ENCODE measurements at places on chromosomes 3 and 15.

- DNase-seq = peak; percentile 31
Observed at GRCh38 chr15:42604894-42605744, 29.7 kb downstream of the STARD9 start.

DNA sequence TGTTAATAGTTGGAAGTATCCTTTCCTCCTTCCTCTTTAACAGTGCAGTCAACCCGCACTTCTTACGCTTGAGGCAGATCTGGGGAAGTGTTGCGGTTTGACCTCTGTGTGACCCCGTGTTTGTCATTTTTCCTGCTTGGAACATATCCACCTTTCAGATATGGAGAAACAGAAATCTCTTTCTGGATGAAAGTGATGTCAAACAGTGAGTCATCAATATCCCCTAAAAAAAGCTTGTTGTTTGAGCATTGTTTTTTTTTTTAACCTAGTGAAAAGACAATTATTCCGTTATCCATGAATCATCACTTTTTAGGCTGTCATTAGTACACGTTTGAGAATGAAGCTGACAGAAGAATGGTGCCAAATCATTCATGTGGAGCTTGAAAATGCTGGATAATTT, 293.7 kb downstream of the ARPP21 start:
- no peak for DNase-seq

- DNase-seq = no peak
Observed at GRCh38 chr3:168024537-168024941, 71.2 kb downstream of the GOLIM4 start.

DNA sequence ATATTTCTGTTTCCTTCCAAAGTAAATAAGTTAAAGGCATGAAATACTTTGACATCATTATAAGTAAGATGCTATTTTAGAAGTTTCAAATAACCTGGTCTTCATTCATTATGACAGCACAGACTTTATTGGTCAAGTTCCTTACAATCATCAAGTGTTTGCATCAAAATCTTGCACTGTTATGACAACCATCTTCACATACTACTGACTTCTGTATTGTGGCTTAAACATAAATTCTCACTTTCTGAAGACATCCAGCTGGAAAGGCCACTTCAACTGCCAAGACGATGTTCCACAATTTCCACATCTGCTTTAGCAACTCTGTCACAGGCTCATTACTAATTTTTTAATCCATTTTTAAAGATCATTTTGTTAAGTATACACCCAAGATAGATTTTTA, 408.0 kb downstream of the MECOM start:
- DNase-seq = no peak

- no peak for DNase-seq
Observed at GRCh38 chr3:148600440-148600839, 97.3 kb upstream of the AGTR1 start.

- DNase-seq = no peak
Observed at GRCh38 chr15:38074029-38074428, 139.6 kb downstream of the TMCO5A start.

DNA sequence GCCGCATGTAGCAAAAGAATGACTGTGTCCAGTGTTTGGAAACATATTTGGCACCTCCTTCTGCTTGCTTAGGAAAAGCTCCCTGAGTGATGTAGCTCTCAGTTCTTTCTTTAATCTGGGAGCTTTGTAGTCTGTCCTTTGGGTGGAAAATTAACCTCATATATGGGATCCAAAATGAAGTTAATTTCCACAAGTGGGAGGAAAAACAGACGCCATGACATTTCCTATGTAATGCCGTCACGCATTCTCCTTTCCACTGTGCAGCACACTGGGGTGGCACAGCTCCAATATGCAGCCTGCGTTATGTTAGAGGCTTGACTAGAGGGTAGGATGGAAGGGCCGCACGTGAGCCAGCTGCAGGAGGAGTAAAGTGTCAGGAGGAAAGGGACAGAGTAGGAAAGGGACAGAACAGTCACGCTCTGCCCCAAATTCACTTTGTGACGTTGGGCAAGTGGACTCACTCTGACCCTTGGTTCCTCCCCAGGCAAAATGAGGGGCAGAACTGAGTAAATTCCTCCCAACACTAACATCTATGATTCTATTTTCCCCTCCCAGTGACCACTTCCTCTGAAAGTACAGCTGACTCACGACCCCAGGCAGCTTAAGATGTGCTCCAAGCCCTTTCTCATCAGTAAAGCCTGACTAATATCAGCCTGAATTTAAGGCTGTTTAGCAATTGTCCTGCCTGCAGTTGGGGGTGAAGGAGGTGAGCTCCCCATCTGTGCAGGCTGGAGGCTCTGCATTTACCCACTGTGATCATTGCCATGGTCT, 176.5 kb upstream of the PFN2 start:
- peak; percentile 17 for DNase-seq

- DNase-seq = no peak
Observed at GRCh38 chr15:66909381-66909890, 156.0 kb upstream of the SMAD3 start.

DNA sequence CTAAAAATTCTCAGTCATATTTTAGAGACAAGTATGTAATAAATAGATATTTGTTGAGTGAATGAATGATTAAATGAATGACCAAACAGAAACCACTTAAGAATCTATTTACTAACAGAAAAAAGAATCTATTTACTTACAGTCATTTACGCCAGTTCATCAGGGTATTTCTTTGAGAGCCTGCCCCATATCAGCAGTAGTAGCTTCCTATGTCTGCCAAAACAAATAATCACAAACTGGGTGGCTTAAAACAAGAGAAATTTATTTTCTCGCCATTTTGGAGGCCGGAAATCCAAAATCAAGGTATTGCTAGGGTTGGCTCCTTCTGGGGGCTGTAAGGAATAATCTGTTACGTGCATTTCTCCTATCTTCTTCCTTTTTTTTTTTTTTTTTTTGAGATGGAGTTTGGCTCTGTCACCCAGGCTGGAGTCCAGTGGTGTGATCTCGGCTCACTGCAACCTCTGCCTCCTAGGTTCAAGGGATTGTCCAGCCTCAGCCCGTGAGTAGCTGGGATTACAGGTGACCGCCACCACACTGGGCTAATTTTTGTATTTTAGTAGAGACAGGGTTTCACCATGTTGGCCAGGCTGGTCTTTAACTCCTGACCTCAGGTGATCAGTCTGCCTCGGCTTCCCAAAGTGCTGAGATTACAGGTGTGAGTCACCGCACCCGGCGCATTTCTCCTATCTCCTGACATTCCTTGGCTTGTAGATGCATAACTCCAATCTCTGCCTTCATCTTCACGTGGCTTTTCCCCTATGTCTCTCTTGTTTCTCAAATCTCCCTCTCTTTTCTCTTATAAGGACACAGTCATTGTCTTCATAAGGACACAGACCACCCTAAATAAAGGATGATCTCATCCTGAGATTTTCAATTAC, 65.2 kb upstream of the SPPL2A start:
- DNase-seq = no peak

DNA sequence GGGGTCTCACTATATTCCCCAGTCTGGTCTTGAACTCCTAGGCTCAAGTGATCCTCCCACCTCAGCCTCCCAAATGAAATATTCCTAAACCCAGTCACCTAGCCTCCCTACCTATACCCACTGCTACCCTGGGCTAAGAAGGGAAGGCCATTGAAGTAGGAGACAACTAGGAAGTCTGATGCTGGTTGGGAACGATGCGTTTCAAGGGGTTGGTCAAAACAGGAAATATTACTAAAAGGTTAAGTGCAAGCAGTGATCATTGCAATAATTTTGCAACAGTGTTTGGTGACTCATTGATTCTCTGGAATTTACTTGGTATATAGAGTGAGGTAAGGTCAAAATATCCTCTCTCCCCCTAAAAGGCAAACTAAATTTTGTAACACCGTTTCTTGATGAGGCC, 4.6 kb upstream of the UQCRC1 start:
- no peak for DNase-seq

- DNase-seq = peak; percentile 45
Observed at GRCh38 chr3:23865595-23866396, 51.0 kb downstream of the NKIRAS1 start.

GRCh38 chr15:63236272-63236671, 41.1 kb upstream of the APH1B start:
- no peak for DNase-seq

- no peak for DNase-seq
Observed at GRCh38 chr3:184595726-184596125, 34.1 kb downstream of the EPHB3 start.

- no peak for DNase-seq
Observed at GRCh38 chr3:157752554-157752953, 249.3 kb upstream of the VEPH1 start.

GRCh38 chr15:101820781-101821180, 8.8 kb downstream of the OR4F15 start:
- no peak for DNase-seq

DNA sequence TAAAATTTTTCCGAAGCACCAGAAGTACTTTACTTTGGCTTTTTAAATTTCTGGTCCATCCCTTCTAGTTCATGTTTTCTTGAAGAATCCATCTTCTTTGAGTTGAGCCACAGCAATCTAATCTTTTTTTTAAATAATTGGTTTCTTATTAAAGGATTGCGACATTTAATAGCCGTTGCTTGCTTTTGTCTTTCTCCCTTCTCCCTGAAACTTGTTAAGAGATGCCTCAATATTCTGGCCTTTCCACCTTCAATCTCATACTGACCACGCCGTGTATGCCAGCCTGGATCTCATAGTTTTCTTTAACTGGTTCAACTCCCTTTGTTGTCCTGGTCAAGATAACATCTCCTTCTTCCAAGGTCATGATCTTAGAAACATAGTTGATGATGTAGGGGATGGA, 18.4 kb upstream of the RPLP1 start:
- DNase-seq = no peak

- DNase-seq = no peak
Observed at GRCh38 chr15:68310804-68311463, 33.4 kb downstream of the FEM1B start.

DNA sequence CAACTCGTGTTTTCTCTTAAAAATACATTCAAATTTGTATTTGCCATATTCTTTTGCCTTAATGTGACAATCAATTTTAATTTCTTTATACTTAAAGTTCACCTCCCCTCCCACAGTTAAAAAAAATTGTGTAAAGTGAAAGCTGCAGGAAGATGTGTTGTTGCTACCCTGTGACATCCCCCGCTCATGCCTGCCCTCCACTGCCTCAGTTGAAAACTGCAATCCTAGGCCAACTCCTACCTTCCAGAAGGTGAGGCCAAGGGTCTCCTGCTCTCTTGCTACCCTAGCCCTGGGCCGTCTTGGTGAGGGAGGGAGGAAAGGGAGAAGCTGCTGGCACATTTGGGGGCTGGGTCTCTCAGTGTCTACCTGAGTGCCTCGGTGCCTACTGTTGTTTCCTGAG, 57.0 kb upstream of the CMTM7 start:
- DNase-seq = peak; percentile 50

DNA sequence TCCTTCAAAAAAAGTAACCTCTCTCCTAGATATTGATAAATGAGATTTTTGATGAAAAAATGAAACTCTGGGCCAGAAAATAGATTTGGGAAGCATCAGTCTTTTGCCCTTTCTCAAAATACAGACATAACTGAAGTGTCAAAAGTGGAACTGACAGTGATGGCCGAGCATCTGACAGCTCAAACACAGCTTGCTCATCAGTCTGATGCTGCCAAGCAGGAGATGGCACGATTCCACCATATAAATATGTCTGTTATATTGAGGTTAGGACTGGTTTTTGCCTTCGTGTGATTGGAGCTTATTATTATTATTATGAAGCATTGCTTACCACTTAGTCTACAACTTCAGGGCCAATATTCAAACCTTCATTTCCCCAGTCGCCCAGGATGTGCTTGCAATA, 152.6 kb upstream of the EPHA3 start:
- DNase-seq = no peak

- no peak for DNase-seq
Observed at GRCh38 chr15:38307861-38308641, 55.4 kb downstream of the SPRED1 start.

Data from GM13977 (cell line).